Karpas-422 (cell line): ENCODE measurements at places on chromosomes 11 and 22. TPM values are rescaled to one million over a fixed set of nuclear protein-coding genes. Genes with fewer than 3 reads are reported as not detected.

GRCh38 chr22:42338479-42338878, 68.0 kb upstream of the TCF20 start:
- no peak overlapping the region for H3K27ac ChIP-seq
- peaks cover 8% of the 10 kb centered on the region for H3K4me1 ChIP-seq
- no peak overlapping the region for H3K4me3 ChIP-seq
- no peaks in the 10 kb centered on the region for H3K36me3 ChIP-seq

DNA sequence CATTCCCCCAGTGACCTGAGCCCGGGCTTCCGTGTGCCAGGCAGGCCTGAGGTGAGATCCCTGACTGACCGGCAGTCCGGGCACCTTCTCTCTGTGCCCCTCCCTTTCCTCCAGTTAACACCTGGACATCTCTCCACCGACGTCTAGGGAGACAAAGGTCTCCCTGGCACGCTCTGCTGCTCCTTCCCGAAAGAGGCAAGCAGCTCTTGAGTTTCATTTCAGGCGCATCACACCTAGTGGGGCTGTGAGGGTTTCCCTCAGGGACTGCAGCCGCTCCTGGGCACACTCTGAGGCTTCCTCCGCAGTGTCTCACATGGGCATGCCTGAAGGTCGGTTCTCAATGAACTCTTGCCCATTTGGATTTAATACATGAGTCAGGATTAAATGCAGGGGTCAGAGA, 322.7 kb downstream of the CTTN start:
- no peaks in the 10 kb centered on the region for H3K36me3 ChIP-seq
- no peak for DNase-seq
- H3K27ac ChIP-seq: no peak overlapping the region
- no peak overlapping the region for H3K4me3 ChIP-seq

DPP3 gene
- 77.9 and 91.5 TPM in 2 replicates for total RNA-seq

DNA sequence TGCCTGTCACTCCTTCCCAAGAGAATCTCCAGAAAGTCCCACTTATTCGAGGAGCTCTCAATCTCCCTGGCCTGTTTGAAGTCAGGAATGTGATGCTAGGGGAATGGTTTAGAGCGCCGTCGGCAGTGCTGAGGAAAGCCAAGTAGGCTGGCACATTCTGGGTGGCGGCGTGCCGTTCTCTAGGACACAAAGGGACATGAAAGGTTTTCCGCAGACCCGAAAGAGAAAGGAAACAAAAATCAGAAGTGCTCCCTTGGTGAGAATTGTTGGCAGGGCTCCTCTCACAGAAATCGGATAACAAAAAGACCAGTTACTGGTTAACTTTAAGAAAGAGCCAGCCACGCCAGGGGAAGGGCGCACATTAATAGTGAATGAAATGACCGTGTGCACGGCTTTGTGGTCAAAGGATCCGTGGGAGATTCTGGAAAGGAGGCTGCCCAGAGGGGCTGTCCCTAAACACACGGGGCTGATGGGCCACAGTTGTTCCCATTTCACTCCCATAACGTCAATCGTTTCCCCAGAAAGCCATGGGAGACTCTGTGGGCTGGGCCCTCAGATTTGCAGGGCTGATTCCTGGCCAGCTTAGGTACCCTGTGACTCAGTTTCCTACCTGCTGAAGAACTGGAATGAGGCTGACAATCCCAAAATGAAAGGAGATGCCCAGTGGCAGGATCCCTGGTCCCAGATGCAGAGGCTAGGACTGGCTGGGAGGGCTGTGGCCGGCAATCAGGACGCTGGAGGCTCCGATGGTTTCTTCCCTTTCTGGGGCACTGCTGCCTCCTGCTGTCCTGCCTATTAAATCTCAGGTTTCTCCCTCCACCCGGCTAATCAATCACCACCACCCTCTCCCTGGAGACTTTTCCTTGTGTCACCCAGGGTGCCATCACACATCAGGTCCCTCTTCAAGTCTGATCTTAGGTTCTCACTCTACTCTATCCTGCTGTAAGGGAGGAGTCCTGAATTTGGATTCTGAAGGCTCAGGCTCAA, 82.3 kb downstream of the RCN1 start:
- no peak overlapping the region for H3K4me3 ChIP-seq
- no peaks in the 10 kb centered on the region for H3K4me1 ChIP-seq
- H3K27ac ChIP-seq: no peak overlapping the region
- DNase-seq: peak; percentile 53

- H3K27me3 ChIP-seq: no peaks in the 10 kb centered on the region
- no peaks in the 10 kb centered on the region for H3K36me3 ChIP-seq
- H3K27ac ChIP-seq: no peak overlapping the region
Measured at GRCh38 chr11:72413914-72414628, 20.3 kb downstream of the CLPB start.

- no peak overlapping the region for H3K27ac ChIP-seq
- no peaks in the 10 kb centered on the region for H3K27me3 ChIP-seq
- H3K36me3 ChIP-seq: no peaks in the 10 kb centered on the region
Measured at GRCh38 chr22:50703726-50704509, 31.3 kb downstream of the SHANK3 start.

DNA sequence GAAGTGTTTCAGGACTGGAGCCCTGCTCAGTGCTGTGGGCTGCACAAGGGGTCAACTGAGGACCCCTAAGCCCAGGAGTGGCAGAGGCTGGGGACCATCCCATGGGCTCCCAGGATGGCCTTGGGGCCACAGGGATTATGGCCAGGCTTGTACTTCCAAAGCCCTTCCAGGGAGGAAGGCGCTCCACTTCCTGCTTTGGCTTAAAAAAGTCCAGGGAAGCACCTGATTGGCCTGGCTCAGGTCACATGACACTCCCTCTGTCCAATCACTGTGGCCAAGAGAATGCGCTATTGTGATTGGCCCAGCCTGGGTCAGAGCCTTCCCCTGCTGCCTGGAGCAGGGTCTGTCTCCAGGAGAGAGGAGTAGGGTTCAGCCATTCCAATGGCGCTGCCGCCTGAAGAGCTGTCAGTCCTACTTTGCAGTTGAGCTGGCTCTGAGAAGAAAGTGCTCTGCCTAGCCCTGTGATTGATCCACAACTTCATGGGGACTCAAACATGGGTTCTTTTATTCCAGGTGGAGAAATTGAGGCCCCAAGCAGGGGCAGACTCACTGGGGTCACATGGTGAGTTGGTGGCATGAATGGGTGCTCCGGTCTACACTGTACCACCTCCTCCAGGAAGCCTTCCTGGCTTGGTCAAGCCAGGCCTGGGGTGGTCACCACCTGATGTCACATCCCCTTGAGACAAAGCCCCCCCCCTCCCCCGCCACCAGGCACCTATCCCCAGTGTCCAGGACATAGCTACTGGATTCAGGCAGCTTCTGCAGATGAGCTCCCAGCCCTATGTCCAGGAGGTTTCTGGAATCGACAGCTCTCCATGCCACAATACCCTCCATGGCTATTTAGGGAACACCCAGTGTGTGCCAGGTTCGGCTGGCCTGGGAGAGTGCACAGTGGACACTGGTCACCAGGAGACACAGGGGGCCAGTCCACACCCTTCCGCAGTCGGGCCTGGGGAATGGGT, 48.2 kb downstream of the RTN4R start:
- H3K4me1 ChIP-seq: no peaks in the 10 kb centered on the region
- H3K4me3 ChIP-seq: no peak overlapping the region
- H3K36me3 ChIP-seq: no peaks in the 10 kb centered on the region
- DNase-seq: peak; percentile 58
- no peak overlapping the region for H3K27ac ChIP-seq

- no peaks in the 10 kb centered on the region for H3K27me3 ChIP-seq
- DNase-seq: peak; percentile 88
- no peak within 1 kb of the TSS for H3K27ac ChIP-seq
Measured at GRCh38 chr22:45240810-45241631, at the start of gene KIAA0930. KIAA0930 (minus strand) TSS chr22:45240894; CDS start chr22:45240703, 191 bp downstream.

DNA sequence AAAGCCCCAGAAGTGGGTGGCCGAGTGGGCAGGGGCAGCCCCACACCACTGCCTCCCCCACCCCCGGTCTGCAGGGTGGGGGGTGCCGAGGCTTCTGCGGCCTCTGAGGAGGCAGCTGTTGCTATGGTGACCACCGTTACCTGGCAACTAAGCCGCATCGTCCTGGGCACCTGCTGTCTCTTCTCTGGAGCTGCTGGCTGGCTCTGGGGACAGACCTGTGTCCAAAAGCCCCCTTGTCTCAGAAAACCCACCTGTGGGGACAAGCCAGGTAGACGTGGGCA, 79.9 kb upstream of the PRR5 start:
- H3K36me3 ChIP-seq: no peaks in the 10 kb centered on the region
- H3K27me3 ChIP-seq: no peaks in the 10 kb centered on the region

GRCh38 chr11:21190181-21190580, 520.8 kb downstream of the NELL1 start:
- H3K36me3 ChIP-seq: no peaks in the 10 kb centered on the region
- H3K27me3 ChIP-seq: no peaks in the 10 kb centered on the region
- H3K4me3 ChIP-seq: no peak overlapping the region

APOA4 gene
- not detected in 2 replicates for total RNA-seq

ANKRD13D gene
- 31.3 and 91.8 TPM in 2 replicates for total RNA-seq

DNA sequence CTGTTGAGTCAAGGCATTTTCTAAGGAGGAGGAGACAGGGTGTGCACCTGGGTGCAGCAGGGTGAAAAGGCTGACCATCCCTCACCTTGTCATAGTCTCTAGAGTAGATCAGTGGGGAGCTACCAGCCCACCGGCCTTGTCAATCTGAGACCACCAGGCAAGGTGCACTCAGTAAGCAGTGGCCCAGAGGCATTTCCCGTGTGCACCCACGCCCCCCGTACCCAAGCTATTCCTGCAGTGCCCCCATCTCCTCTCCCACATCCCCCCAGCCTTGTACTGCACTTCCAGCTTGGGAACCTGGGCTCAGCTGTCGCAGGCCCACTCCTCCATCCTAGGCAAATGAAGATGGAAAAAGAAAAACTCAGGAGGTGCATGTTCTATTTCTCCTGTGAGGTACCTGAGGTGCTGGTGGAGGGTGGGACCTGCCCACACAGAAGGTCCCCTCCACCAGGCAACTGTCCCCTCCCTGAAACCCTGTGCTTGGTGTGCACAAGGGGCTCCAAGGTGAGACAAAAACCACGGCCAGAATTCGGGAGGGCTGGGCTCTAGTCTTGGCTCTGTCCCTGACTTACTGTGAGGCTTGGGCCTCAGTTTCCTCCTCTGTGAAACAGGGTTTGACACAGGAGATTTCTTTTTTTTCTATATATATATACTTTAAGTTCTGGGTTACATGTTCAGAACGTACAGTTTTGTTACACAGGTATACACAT, 8.4 kb downstream of the P2RY2 start:
- H3K4me1 ChIP-seq: no peaks in the 10 kb centered on the region
- H3K4me3 ChIP-seq: no peak overlapping the region
- no peaks in the 10 kb centered on the region for H3K27me3 ChIP-seq
- no peak overlapping the region for H3K27ac ChIP-seq
- no peaks in the 10 kb centered on the region for H3K36me3 ChIP-seq

DNA sequence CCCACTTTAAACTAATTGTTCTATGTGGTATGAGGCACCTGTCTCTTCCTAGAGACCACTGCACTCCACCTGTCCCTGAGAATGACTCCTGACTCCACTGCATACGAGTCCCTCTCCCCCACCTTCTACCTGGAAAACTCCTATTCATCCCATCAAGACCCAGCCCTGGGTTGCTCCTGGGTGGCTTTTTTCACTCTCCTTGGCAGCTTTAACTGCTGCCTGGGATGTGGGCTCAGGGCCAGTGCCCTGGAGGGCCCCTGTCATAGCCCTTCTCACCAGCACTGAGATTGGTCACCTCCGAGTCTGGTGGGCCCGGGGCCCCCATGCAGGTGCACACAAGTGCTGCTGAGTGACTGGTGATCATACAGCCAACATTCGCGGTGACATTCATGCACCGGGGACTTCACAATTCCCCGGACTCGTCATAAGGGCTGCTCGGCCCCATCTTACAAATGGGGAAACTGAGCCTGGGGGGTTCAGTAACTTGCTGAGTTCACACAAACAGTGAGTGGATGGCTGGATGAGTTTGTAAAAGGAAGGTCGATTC, 25.9 kb upstream of the TOLLIP start:
- H3K4me3 ChIP-seq: no peak overlapping the region
- no peaks in the 10 kb centered on the region for H3K27me3 ChIP-seq
- H3K36me3 ChIP-seq: no peaks in the 10 kb centered on the region
- H3K4me1 ChIP-seq: no peaks in the 10 kb centered on the region

DNA sequence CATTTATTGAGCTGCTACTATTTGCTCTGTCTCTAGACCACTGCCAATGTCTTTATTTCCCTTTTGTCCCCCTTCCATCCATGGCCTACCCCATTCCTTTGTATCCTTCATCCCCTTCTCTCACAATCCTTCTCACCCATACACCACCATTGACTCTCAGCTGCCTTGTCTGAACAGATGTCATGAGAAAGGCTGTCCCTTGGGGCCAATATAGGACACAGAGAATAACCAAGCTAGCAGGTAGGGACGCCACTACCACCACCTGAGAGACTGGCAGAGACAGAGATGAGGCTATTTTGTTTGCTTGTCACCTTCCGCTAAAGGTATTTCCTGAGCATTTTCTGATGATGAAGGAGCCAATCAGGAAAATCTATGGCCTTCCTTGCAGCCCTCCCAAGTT, 138.9 kb downstream of the CD44 start:
- no peaks in the 10 kb centered on the region for H3K27me3 ChIP-seq
- no peak overlapping the region for H3K27ac ChIP-seq
- H3K4me3 ChIP-seq: no peak overlapping the region
- no peaks in the 10 kb centered on the region for H3K36me3 ChIP-seq

TIMP3 gene
- total RNA-seq: not detected in 2 replicates

DEUP1 gene
- total RNA-seq: not detected in 2 replicates

DNA sequence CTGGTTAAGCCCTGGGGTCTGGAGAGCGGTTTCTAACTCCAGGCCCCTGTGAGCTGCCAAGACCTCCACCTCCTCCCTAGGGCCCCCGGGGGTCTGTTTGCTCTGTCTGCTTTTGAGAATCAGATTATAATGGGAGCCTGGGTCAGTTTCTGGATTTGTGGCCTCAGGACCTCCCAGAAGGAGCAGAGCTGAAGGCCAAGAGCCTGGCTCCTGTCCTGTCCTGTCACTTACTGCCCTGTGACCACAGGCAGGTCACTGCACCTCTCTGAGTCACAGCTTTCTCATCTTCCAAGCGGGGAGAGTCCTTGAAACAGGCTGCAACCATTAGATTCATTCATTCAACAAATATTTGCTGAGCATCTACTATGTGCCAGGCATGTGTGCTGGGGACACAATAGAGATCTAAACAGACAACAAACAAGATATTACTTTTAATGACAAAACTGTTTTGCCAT, 87.3 kb upstream of the FGF3 start:
- DNase-seq: no peak
- H3K27ac ChIP-seq: no peak overlapping the region
- no peaks in the 10 kb centered on the region for H3K4me1 ChIP-seq
- H3K27me3 ChIP-seq: no peaks in the 10 kb centered on the region

YPEL4 gene
- not detected in 2 replicates for total RNA-seq

OR52A5 gene
- total RNA-seq: not detected in 2 replicates
